ENCODE measurements at places on chromosomes 7 and 10. TPM values are rescaled to one million over a fixed set of nuclear protein-coding genes. Genes with fewer than 3 reads are reported as not detected.

Gene SFXN2
- 53.6 TPM for polyA plus RNA-seq

Gene PON1
- polyA plus RNA-seq, result 0.50 TPM

Gene HILPDA
- 24.2 TPM for polyA plus RNA-seq

Gene HACD1
- polyA plus RNA-seq, result 15.9 TPM

Measured in renal pelvis (tissue), 12 donors.